ENCODE measurements at places on chromosomes 4 and X.

DNA sequence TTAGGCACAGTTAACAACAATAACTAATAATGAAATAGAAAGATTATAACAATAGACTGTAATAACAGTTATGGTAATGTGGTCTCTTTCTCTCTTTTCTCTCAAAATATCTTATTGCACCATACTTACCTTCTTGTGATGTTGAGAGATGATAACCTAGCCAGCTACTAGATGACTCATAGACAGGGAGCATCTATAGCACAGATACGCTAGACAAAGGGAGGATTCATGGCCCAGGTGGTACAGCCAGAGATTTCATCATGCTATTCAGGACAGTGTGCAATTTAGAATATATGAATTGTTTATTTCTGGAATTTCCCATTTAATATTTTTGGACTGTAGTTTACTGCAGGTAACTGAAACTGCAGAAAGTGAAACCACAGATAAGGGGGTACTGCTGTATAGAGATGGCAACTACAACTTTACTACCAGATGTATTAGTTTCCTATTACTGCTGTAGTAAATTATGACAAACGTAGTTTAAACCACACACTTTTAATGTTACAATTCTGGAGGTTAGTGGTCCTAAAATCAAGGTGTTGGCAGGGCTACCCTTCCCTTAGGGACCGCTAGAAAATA lies 41.8 kb upstream of the MAGED1 start:
- DNase-seq = no peak

DNA sequence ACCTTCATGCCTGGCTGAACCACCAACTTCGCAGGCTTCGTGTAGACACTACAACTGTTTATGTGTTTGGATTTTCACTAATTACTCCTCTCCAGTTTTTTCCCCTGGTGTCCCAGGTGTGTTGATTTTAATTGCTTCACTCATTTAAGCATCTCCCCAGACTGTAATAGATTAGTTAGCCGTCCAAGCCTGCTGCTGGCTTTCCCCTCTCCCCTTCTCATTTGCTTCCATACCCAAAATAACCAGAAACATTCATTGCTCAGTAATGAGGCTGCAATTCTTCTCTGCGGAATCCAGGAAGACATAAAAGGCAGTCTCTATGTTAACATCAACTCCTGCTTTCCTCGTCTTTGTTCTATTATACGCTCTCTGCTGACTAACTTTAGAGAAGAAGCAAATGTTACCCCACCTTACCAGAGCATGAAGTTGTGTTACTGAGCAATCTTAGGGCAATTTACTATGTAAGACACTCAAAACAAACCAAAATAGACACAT lies 37.9 kb upstream of the SCRG1 start:
- DNase-seq = no peak

DNA sequence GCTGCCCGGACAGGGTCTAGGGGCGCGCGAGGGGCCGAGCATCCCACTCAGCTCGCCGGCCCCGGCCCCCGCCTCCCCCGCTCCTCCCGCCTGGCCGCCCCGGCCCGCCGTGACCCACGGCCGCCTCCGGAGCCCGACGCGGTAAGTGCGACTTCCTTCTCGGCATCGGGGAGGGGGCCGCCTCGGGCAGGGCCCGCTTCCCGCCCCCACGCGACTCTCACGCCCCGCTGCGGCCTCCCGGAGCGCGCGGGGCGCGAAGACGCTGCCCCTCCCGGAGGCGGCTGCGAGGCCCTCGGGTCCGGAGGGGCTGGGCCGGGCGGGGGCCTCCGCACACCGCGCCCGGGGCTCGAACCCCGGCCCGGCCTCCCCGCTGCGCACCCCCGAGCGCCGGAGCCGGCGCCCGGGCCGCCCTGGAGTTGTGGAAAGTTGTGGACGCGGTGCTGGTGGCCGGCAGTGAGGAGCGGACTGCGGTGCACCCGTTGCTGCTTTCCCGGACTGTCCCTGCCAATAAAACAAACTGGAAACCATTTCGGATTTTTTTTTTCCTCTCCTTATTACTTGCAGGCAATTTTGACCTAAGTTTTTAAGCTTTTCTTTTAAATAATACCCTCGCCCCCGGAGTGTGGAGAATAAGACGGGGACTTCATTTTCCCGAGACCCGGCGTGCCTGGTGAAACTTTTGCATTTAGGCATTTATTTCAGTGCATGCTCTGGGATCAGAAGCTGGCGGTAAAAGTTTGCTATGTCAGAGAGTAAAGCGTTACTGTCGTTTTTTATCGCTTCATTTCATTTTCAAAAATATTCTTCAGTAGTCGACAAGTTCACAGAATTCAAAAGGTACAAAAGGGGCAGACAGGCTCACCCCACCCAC lies 13.0 kb upstream of the TMEM156 start:
- peak; percentile 61 for DNase-seq

GRCh38 chr4:140726776-140727500 lies 29.2 kb downstream of the TBC1D9 start:
- DNase-seq = no peak

DNA sequence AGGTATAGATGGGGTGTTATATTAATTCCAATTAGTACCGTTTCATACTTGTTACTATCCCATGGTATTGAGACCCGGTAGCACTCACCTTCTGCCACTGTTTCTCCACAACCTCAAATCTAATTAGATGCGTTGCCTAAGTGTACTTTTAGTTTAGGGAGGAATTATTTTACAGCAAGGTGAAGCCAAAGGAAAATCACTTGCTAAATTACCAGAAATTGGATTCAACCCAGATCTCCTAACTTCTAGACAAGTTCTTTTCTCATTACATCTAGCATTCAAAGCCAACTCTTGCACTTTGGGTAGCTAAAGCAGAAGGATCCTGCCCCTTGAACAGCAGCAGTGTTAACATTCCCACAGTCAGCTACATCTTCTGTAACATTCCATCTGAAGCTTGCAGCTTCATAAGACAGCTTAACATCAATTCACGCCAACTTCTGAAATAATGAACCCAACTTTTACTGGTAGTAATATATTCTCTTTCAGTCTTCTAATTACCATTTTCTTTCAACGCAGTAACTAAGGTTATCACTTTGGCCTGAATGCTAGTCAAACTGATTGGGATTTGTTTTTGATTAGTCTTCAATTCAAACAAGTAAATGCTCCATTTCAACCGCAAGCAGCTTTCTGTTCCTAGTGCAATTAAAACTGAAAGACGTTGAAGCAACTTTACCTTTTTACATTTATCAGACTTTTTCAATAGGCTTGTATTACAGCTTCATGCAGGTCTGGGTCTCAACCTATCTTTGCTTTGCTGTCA lies 934 bp upstream of the SEC31A start:
- DNase-seq = no peak

GRCh38 chr4:119653990-119654389 lies 25.4 kb upstream of the PDE5A start:
- DNase-seq = no peak

DNA sequence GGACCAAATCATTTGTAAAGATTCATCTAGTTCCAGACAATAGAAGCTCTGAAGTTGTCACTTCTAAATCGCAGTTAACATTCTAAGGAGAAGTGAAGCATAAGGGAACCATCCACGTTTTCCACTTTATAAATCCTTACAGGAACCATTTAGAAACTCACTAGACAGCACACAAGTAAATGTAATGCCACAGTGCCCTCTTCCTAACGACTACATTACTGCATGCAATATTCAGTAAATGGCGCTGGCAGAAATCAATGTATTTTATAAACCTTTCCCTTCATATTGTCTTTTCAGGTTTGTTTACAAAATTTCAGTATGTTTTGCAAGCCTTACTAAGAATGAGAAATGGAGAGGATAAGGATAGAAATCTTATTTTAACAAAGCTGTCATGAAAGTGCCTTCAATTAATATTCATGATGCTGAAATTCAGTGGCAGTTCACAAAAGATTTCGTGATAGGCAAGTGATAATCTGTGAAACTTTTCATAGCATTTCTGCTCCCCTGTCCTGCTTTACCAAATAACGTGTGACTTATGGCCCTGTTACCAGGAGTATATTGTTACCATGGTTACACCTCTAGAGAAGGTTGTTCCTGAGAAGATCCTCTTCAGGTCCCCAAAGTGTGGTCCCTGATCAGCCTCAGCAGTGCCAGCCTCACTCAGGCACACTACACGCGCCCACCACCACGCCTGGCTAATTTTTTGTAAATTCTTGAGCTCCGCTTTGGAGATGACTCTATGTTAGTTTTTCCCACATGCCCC lies 54.2 kb downstream of the TMA16 start:
- peak; percentile 59 for DNase-seq

DNA sequence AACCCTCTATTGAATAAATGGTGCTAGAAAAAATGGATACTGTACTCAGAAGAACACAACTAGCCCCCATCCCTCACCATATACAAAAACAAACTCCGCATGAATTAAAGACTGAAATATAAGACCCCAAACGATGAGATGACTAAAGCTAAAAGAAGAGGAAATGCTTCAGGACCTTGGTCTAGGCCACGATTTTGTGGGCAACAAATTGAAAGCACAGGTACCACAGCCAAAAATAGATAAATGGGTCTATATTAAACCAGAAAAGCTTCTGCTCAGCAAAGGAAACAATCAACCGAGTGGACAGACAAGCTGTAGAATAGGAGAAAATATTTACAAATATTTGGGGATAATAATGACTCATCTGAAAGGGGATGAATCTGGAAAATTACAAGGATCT lies 86.4 kb upstream of the DHRSX start:
- no peak for DNase-seq
